Articular chondrocyte of knee joint (primary cell): ENCODE measurements at places on chromosomes 11 and 22. TPM values are rescaled to one million over a fixed set of nuclear protein-coding genes. Genes with fewer than 3 reads are reported as not detected.

Gene RHOD
- 34.5 and 38.4 TPM in 2 replicates for total RNA-seq

Gene LRP4
- total RNA-seq: 1.2 and 2.5 TPM in 2 replicates

Gene MSANTD4
- 40.8 and 45.4 TPM in 2 replicates for total RNA-seq

Gene IFITM1
- total RNA-seq: 44.9 and 51.7 TPM in 2 replicates

Gene C11orf86
- total RNA-seq: not detected in 2 replicates

Gene SGSM1
- 0.13 and 0.22 TPM in 2 replicates for total RNA-seq

Gene GGTLC3
- total RNA-seq: not detected in 2 replicates

Gene EWSR1
- total RNA-seq: 157 and 184 TPM in 2 replicates
